ENCODE measurements at places on chromosomes 1 and 21.

GRCh38 chr1:225750875-225751824 is 26.5 kb upstream of the SRP9 start:
- H3K4me3 ChIP-seq, result no peak overlapping the region
- no peak for DNase-seq
- H3K36me3 ChIP-seq, result no peaks in the 10 kb centered on the region

DNA sequence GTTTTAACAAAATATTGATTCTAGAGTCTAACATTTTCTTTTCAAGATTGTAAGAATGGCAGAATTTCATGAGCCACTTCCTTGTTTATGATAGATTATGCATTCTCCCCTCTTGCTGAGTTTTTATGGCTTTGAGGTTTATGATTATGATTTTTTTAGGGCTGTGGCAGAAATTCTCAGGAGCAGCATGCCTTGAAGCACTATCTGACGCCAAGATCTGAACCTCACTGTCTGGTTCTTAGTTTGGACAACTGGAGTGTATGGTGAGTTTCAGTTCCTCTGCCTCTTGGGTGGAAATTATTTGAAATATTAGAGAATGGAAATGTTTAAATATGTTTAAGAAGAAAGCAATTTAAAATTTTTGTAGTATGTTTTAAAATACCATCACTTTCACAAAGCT is 10.2 kb downstream of the USP16 start:
- no peak overlapping the region for H3K27ac ChIP-seq
- H3K27me3 ChIP-seq, result no peaks in the 10 kb centered on the region
- no peak overlapping the region for H3K4me3 ChIP-seq
- H3K36me3 ChIP-seq, result peaks cover 78% of the 10 kb centered on the region

DNA sequence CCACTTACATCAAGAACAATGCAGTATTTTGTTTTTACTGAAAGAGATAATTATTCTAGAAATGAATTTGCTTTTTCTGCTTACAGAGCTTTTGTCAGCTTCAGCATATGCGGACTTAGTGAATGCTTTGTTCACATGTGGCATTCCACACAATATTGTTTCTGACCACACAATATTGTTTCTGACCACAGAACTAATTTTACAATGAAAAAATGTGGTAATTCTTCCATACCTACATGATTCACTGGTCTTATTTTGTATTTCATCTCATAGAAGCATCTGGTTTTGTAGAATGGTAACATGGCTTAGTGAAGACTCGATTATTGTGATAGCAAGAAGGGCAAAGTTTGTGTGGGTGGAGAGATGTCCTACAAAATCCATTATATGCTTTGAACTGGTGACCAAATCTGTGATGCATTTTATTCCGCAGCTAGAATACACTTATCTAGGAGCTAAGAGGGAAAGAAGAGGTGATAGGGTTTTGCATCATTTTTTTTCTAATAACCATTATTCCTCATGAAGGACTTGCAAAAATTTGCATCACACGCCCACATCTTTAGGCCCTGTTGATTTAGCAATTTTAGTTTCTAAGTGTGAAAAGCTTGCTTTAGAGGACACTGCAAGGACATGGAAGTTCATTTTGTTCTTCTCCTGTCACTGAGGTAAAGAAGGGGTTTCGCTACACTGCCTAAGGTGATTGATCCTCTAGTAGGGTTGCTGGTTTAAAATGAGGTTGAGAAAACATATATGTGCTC is 75.3 kb downstream of the HLX start:
- H3K27ac ChIP-seq, result no peak overlapping the region
- peaks cover 1% of the 10 kb centered on the region for H3K36me3 ChIP-seq
- no peaks in the 10 kb centered on the region for H3K27me3 ChIP-seq
- DNase-seq, result no peak

DNA sequence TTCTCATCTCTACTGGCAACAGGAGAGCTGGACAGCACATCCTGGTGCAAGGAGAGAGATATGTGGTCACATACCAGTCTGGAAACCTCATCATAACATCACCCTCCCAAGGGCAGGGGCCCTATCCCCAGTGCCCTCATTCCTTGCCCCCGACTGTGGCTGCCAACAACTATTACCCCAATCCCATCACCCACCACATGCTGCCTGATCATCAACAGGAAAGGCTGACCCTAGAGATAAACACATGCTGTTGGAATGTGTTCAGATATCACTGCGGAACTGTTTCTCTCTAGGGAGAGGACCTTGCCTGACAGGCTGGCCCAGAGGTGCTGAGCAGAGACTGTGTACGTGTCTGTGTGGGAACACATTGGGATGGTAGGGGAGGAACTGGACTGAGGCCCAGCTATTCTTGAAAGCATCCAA is 4.5 kb upstream of the INKA2 start:
- H3K4me1 ChIP-seq, result peaks cover 8% of the 10 kb centered on the region
- H3K27me3 ChIP-seq, result peaks cover 2% of the 10 kb centered on the region
- no peak overlapping the region for H3K27ac ChIP-seq
- no peaks in the 10 kb centered on the region for H3K36me3 ChIP-seq

GRCh38 chr1:226195144-226195543 is 8.6 kb upstream of the ACBD3 start:
- no peak for DNase-seq
- H3K27me3 ChIP-seq, result no peaks in the 10 kb centered on the region

DNA sequence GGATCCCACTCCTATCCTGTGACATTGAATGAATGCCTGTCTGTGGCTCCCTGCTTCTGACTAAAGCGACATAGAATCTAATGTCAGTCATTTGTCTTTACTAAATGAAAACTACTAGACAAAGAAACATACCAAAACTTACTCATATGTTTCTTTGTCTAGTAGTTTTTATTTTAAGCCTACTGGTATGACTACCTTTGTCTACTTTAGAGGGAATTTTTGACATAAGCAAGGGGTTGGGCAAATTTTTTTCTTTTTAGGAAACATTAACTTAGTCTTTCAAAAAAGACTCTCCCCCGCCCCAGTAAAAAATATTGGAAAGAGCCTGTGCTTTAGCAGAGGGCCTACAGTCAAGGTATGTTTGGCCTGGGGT is 4.9 kb downstream of the NEK7 start:
- no peak for DNase-seq
- H3K27ac ChIP-seq, result peak overlapping the region; percentile 83
- H3K4me1 ChIP-seq, result peaks cover 68% of the 10 kb centered on the region
- H3K36me3 ChIP-seq, result peaks cover 10% of the 10 kb centered on the region
- peak overlapping the region; percentile 62 for H3K4me3 ChIP-seq
- no peaks in the 10 kb centered on the region for H3K27me3 ChIP-seq

DNA sequence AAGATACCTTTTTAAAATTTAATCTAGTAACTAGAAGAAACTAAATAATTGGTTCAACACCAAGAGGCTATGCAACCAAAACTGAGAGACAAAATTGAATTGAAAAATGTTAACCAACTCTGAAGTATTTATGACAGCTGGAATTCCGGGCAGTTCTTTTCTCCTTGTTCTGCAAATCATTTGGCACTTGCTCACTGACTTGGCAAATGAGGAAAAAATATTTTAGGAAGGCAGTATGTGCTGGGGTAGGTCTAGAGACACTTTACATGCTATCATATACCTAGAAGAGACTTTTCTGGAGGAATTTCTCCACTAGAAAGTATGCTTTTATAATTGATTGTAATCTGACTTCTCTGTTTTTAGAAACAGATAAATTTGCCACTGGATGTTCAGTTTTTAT is 22.1 kb upstream of the SH3D21 start:
- H3K4me1 ChIP-seq, result peaks cover 12% of the 10 kb centered on the region
- no peaks in the 10 kb centered on the region for H3K27me3 ChIP-seq
- peak overlapping the region; percentile 18 for H3K27ac ChIP-seq
- H3K36me3 ChIP-seq, result peaks cover 75% of the 10 kb centered on the region
- DNase-seq, result no peak

DNA sequence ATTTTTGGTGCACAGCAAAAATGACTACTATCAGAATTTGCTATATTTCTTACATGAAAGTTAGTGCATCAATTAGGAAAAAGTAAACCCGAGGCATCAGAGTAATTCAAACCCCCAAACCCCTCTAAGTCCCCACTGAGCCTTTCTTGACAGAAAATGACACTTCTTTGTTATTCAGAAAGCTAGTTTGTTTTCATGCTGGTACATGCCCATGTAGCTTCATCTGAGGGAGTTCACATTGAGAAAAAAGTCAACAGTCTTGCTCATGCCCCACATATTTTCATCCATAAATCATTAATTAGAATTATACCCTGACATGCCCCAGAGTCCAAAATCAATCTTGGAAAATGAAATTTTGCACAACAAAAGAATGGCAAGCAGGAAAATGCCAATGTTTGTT is 39.9 kb upstream of the PDC start:
- no peak for DNase-seq
- H3K36me3 ChIP-seq, result no peaks in the 10 kb centered on the region
- H3K4me3 ChIP-seq, result no peak overlapping the region
- no peak overlapping the region for H3K27ac ChIP-seq

DNA sequence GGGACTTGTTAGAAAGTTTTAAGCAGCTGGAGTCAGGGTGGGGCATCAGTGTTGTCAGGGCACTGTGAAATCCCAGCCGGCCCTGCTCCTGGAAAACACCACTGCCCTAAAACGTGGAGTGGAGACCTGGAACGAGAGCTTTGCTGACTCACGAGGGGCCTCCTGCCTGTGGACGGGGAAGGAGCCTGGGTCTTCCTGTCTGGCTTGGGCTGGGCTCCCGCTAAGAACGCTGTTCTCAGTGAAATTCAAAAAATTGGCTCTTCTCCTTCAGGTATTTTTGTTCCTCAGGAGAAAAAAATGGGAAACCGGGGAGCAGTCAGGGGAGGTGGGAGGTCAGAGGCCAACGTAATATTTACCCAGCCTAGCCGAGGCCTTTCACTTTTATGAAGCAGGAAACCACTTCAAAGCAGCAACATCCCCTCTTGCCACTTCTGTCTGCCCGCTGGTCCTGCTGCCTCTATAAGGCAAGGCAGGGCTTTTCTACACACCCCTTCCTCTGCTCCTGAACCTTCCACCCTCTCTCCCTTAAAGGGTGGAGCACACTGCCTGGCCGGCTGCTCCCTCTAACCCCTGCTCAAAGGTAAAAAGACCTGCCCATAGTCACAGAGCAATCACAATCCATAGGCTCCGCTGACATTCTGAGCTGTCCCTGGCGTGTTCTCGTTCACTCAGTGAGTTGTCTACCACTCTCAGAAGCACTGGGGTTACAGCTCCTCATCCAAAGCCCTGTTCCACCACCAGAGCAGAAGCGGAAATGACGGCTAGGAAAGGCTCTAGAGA is 8.0 kb downstream of the PLXNA2 start:
- H3K27me3 ChIP-seq, result peaks cover 8% of the 10 kb centered on the region
- H3K4me1 ChIP-seq, result peaks cover 9% of the 10 kb centered on the region
- peak overlapping the region; percentile 13 for H3K4me3 ChIP-seq

- peak; percentile 51 for DNase-seq
- H3K36me3 ChIP-seq, result peaks cover 68% of the 10 kb centered on the region
- H3K27me3 ChIP-seq, result no peaks in the 10 kb centered on the region
- peak overlapping the region; percentile 55 for H3K4me3 ChIP-seq
- H3K27ac ChIP-seq, result peak overlapping the region; percentile 89
Observed at GRCh38 chr1:226632922-226633351, 84.4 kb downstream of the STUM start.

GRCh38 chr21:28523367-28523766 is 469.3 kb downstream of the LTN1 start:
- no peaks in the 10 kb centered on the region for H3K36me3 ChIP-seq
- no peak overlapping the region for H3K27ac ChIP-seq
- DNase-seq, result no peak
- H3K4me1 ChIP-seq, result peaks cover under 1% of the 10 kb centered on the region
- H3K27me3 ChIP-seq, result peaks cover 2% of the 10 kb centered on the region

GRCh38 chr1:178928041-178928440 is 57.2 kb upstream of the ANGPTL1 start:
- H3K36me3 ChIP-seq, result peaks cover 21% of the 10 kb centered on the region
- no peak for DNase-seq
- H3K27me3 ChIP-seq, result no peaks in the 10 kb centered on the region
- no peak overlapping the region for H3K4me3 ChIP-seq
- H3K27ac ChIP-seq, result peak overlapping the region; percentile 66

DNA sequence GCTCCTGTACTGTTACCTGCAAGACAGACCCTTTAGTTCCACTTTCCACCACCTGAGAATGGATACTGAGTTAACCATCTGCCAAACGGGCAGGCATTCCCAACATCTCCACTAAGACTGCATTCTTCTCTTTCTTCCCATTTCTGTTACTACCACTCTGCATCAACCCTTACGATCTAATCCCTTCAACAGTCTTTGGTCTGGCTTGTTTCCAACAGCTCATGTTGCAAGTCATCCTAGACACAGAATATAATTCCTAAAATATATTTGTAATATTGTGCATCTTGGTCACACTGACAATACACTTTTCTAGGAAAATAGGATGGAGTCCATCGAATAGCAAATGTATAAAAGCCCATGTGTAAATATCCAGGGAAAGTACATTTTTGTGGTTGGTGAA is 166.7 kb downstream of the SIPA1L2 start:
- DNase-seq, result no peak
- H3K4me3 ChIP-seq, result no peak overlapping the region
- no peaks in the 10 kb centered on the region for H3K36me3 ChIP-seq
- H3K4me1 ChIP-seq, result no peaks in the 10 kb centered on the region
- no peak overlapping the region for H3K27ac ChIP-seq

- H3K27me3 ChIP-seq, result no peaks in the 10 kb centered on the region
- DNase-seq, result no peak
- H3K36me3 ChIP-seq, result peaks cover 22% of the 10 kb centered on the region
- no peak overlapping the region for H3K27ac ChIP-seq
Observed at GRCh38 chr1:109991400-109991925, 6.9 kb downstream of the AHCYL1 start.

GRCh38 chr1:22320587-22321344 is 130.9 kb upstream of the ZBTB40 start:
- no peak overlapping the region for H3K4me3 ChIP-seq
- peaks cover 17% of the 10 kb centered on the region for H3K27me3 ChIP-seq
- no peaks in the 10 kb centered on the region for H3K4me1 ChIP-seq
- H3K36me3 ChIP-seq, result no peaks in the 10 kb centered on the region

GRCh38 chr1:88746916-88747315 is 62.8 kb downstream of the PKN2 start:
- no peaks in the 10 kb centered on the region for H3K27me3 ChIP-seq
- H3K27ac ChIP-seq, result no peak overlapping the region
- DNase-seq, result no peak
- H3K36me3 ChIP-seq, result peaks cover 36% of the 10 kb centered on the region

DNA sequence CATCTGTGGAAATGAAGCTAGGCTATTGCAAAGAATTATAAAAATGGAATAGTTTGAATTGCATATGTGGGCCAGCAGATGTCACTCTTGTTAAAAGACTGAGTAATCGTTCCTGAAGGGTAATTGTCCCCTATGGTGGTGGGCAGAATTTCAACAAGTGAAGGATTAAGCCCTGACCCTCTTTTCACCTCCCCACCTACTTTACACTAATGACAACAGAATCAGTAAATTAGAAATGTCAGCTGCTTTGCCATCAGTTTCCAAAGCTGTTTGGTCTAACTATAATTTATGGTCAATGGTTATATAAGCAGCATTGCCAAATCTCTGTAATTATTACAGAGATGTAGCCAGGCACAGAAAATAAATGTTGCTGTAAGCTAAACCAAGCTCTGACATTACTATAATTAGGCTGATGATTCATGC is 898.6 kb downstream of the AMY1C start:
- no peaks in the 10 kb centered on the region for H3K4me1 ChIP-seq
- no peak for DNase-seq
- no peaks in the 10 kb centered on the region for H3K27me3 ChIP-seq
- H3K27ac ChIP-seq, result no peak overlapping the region
- no peaks in the 10 kb centered on the region for H3K36me3 ChIP-seq
- no peak overlapping the region for H3K4me3 ChIP-seq

Measured in activated B cell treated with CpG ODN at 0.5 μM for 24 hours (primary cell).